NCI-H187 treated with DMSO at 0.1 percent for 48 hours (cell line): ENCODE measurements at places on chromosomes 6 and 20.
A peak's percentile ranks its signal among the peaks of the same experiment; 100 is the strongest.

- DNase-seq = no peak
Observed at GRCh38 chr6:62035952-62036351, 250.1 kb downstream of the KHDRBS2 start.

DNA sequence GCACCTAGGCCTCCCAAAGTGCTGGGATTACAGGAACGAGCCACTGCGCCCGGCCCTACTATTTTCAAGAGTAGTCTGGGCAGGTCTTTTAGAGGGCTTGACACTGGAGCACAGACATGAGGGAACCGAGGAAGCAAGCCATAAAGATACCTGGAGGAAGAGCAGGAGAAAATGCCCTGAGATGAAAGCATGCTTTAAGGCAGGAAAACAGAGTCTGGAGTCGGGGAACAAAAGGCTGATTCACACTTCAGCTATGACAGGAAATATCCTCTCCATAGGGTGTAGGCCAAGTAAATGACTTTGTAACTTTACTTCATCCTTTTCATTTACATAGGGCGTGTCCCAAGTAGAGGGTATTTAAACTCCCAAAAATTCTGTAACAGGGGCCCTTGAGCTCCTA is 4.3 kb upstream of the SERINC3 start:
- no peak for DNase-seq

GRCh38 chr6:70234561-70235236 is 68.2 kb downstream of the COL9A1 start:
- DNase-seq = no peak

GRCh38 chr20:55386686-55387085 is 618.6 kb downstream of the CBLN4 start:
- no peak for DNase-seq

DNA sequence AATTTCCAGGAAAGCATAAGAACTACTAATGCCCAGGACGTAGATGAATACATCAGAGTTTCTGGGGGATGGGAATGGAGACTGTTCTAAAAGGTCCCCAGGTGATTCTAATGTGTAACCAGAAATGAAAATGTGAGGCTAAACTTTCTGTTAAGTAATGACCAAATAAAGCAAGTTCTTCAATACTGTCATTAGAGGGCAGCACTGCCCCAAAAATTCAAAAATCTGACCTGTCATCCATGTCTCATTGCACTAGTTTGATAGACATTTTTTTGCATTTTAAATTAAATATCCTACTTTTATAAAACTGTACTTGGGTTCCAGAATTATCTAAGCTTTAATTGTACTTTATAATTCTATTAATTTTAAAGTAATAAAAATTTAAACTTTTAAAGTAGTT is 94.9 kb downstream of the RFX6 start:
- DNase-seq = peak; percentile 12

DNA sequence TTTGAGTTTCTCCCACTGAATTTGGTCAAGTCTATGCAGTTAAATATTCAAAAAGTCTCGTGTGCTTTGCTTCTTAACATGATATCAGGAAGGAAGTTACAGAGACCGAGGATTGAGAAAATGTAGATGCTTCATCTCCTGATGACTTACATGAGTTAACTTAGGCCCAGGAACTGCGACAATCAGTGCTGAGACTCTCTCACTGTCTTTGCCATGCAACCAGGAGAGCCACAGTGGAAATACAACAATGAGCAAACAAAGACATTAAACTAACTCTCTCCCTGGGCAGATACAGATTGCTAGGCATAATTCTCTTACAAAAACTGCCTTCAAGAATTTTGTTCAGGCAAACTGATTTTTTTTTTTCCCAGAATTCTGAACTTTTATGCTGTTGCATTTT is 440.6 kb upstream of the EPHA7 start:
- DNase-seq = no peak

- no peak for DNase-seq
Observed at GRCh38 chr6:131568726-131569125, 4.3 kb upstream of the ARG1 start.

GRCh38 chr20:4942331-4942730 is 59.0 kb downstream of the SLC23A2 start:
- no peak for DNase-seq

DNA sequence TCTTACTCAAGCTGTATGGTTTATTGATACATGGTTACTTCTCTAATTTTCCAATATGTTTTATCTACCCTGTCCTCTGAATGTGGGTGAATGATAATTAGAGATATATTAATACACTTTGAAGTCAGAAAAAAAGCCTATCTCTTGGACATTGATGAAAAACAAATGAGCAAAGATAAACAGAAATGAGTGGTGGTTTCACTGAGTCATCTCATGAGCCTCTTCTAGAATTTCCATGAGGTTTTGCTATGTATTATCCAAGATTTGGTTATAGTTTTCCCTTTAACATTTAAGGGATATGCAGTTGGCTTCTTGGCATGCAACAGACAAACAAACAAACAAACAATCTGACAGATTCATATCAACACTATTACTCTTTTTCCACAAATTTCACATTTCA is 586.8 kb downstream of the RFPL4B start:
- DNase-seq = no peak

DNA sequence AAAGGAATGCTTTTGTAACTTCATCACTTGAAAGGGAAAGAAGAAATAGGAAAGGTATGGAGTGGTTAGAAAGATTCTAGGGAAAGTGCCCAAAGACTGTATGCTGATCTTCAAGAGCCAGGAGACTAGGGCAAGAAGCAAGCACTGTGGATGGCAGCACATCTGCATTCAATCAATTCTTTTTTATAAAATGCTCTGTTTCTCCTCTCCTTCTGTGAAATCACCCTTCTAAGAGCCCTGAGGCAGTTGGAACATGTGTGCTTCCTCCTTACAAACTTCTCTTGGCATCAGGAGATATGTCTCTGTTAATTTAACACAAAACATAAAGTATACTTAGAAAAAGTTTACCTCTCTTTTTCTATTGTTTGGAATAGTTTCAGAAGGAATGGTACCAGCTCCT is 1162.2 kb upstream of the GJE1 start:
- DNase-seq = no peak

DNA sequence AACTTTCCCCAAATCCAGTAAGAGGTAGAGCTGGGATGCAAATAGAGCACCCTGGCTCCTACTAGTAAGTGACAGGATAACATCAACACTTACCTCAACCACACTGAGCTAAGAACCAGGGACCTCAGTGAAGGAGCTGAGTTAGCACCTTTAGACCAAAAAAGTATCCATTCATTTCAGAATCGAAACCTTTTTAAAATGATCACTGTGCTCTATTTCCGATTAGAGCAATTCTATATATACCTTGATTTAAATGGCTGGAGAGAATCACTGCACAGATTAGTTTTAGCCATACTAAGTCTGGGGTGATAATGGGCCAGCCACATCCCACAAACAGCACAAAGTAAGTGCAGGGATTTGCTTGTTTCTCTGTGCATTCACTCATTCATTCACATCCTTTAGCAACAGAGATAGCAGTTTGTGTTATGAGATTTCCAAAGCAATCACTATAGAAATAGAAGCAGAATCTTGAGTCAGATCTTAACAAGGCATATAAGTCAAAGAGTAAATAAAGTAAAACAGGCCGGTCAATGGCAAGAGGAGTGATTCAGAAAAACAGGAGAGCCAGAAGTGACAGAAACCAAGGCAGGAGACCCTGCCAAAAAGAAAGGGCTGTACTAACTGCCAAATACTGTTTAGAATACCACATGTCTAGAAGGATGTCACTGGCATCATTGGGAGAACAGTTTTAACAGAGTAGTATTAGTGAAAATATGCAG is 136.3 kb downstream of the KIF13A start:
- DNase-seq = no peak

- DNase-seq = no peak
Observed at GRCh38 chr6:117728626-117729025, 53.4 kb downstream of the NUS1 start.

DNA sequence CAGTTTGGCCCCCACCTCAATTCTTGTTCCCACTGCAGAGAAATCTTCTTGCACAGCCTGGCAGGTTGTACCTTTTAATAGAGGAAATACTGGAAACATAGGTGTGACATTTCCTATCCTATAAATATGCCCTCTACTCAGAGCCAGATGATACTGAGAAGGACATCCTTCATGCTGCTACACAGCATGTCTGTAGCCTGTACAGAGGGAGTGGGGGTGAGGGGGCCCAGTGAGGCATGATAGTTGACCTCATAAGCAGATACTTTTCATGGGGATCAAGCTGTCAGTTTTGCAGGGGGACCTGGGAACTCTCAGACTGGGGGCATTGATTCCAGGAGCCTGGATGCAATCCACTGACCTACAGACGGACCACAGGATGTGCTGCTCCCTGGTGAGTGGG is 96.2 kb upstream of the TOP1 start:
- no peak for DNase-seq

GRCh38 chr20:13996265-13996664 is 949 bp downstream of the MACROD2 start:
- DNase-seq = no peak

DNA sequence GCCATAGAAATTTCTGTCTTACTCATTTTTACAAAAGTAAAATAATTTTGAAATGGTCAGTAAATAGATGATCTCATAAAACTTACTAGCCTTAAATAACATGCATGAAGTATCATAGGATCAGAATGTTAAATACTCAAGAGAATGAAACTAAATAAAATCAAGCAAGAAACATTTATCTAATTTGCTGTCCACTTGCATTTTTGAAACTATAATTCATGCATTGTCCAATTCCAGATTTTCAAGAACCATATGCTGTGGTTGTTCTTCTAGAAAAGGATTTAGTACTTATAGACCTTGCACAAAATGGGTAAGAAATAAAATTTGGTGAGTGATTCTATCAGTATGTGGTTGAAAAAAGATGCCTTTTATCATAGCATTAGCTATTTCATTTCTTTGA is 107.0 kb downstream of the STXBP5 start:
- no peak for DNase-seq

GRCh38 chr20:9211016-9211760 is 142.3 kb downstream of the PLCB4 start:
- no peak for DNase-seq

- DNase-seq = no peak
Observed at GRCh38 chr6:5107341-5107740, 22.2 kb downstream of the PPP1R3G start.

DNA sequence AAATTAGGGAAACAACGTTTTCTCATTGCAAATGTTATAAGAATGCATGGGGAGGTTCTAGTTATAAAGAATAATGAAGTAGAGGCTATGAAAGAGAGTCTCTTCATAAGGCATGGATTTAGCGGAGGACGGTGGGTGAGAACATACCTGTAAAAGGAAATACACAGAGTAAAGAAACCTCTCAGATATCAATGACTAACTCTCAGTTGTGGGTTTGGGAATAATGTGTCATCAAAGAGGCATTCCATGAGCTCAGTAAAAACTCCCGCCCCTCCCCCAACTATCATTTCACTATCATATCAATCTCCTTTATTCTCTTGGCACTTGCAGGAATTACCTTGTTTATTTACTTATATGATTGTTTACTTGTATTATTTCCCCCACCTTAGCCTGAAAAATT is 695.4 kb downstream of the PTPRT start:
- no peak for DNase-seq

DNA sequence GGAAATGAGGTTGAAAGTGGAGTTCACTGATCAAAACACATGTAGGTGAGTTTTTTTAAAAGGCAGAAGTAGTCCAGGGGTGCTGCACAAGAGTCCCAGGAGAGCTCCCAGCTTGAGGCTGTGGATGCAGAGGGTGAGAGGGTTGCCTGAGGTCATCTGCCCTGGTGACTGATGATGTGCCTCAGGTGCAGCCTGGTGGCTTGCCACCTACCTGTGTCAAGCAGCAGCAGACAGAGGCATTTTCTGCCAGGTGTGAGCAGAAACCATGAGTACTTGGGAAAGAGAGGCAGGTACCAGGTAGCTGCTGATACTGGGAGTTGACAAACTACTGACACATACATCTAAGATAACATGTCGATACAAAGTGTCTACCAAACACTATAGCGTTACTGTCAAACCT is 92.5 kb downstream of the SCP2D1 start:
- DNase-seq = no peak

- no peak for DNase-seq
Observed at GRCh38 chr6:38137608-38138265, 318.2 kb downstream of the ZFAND3 start.

DNA sequence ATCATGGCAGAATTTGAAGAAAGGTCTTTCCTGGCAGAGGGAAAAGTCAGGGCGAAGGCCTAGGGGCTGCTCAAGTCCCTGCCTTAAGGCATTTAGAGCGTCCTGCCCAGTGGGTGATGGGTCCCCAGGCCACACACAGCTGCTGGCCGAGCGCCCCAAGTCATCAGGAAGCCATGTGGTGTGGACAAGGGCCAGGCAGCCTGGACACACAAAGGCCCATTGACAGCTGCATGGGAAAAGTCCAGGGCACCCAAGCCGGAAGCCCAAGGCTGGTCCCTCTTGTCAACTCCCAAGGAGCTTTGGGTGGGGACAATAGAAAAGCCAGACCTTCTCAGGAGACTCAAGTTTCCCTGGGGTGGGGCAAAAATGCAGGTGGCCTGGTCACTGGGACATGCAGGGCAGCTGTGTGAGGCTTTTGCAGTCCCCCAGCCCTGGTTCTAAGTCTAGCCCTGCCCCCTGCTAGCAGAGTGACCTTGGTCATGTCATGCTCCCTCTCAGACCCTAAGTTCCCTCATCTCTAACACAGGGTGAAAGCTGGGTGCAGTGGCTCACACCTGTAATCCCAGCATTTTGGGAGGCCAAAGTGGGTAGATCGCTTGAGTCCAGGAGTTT is 44.3 kb upstream of the PTGIS start:
- no peak for DNase-seq

DNA sequence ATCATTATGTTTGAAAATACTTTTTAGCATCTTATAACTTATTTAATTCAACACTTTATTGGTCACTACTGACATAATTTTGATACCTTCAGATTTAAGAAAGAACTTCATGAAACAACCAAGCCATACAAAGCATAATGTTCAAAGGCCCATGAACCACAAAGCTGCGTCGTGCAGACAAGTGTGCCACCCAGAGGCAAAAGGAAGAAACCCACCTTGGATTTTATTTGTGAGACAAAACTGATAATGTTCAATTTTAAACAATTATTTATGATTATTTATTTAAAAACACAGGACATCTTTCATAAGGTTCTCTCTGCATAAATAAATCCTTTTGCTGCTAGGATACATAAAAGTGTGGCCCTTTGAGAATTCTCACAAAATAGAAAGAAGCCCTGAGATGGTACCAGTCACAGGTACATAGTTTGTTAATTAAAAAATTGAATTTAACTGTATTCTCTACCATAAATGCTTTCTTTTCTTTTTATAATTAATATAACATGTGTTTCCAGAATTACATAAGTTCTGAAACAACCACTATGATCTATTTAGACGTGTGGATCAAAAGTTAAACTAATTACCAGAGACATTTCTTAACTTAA is 143.7 kb downstream of the RALGAPA2 start:
- DNase-seq = no peak
